NCI-H446 (cell line): ENCODE measurements at places on chromosomes 2 and 18.

GRCh38 chr2:138787053-138787666 is 7.0 kb upstream of the NXPH2 start:
- peak; percentile 66 for DNase-seq

GRCh38 chr2:219218732-219219701 is at the start of gene ABCB6:
Gene ABCB6, minus strand, starts transcription at chr2:219218958. Its CDS starts 285 bp downstream, at chr2:219218673.
- DNase-seq = peak; percentile 96

GRCh38 chr18:45416168-45416567 is 199.1 kb upstream of the SLC14A2 start:
- DNase-seq = no peak

GRCh38 chr2:75822336-75822735 is 111.6 kb upstream of the GCFC2 start:
- no peak for DNase-seq

DNA sequence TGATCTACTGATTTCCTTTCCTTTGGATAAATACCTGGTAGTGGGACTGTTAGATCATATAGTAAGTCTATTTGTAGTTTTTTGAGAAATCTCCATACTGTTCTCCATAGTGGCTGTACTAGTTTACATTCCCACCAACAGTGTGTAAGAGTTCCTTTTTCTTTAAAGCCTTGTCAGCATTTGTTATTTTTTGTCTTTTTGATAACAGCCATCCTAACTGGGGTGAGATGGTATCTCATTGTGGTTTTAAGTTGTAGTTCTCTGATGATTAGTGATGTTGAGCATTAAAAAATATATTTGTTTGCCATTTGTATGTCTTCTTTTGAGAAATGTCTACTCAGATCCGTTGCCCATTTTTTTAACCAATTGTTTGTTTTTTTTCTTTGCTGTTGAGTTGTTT is 33.9 kb upstream of the EPG5 start:
- no peak for DNase-seq

GRCh38 chr2:46377101-46377581 is 79.9 kb downstream of the EPAS1 start:
- DNase-seq = peak; percentile 57

GRCh38 chr2:23066686-23067085 is 318.3 kb upstream of the KLHL29 start:
- no peak for DNase-seq

GRCh38 chr2:178279142-178279541 is 84.8 kb downstream of the OSBPL6 start:
- no peak for DNase-seq

DNA sequence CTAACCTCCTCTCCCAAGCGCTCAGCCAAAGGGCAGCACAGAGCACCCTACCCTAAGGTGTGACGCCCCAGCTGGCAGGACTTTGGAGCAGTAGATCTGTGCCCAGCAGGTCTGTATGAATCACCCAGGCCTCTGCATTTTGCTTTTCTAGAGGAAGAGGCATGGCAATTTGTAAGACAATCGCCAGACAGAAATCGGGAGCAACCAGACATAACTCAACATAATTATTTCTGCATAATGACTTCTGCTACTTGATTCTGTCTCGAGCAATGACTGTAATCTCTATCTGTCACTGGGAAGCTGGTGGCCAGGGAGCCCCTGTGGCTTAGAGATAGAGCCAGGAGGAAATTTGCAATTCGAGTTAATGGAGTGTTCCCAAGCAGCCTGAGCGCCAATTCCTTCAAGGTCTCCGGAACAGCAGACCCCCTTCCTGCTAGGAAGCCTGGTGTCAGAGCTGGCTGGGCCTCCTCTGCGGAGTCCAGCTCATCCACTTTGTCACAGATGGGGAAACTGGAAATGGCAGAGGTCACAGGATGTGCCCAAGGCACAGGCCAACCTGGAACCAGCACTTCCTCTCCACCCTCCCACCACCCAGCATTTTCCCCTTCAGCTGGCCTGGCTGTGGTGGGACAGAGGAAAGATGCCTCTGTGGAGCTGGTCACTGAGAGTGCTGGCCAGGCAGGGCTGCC is 55.0 kb downstream of the ODC1 start:
- DNase-seq = no peak

DNA sequence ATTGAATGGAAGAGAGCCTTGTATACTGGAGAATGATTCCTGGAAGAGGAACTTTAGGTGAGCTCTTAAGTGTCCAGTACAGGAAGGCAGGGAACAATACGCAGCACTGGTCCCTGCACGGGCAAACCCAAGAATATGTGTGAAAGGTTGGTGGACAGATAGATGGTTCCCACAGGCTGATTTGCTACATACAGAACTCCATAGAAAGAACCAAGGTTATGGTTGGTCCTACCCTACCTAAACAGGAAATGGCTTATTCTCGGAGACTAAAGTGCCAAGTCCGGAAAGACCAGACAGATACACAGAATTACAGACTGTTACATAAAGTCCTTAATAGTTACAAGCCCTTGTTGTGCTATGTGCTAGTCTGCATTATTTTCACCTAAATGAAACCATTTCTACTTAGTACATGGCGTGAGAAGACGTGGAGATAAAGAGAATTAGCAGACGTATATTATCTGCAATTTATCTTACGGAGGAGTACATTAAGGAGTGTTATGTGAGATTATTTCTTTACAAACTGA is 1.2 kb downstream of the REV1 start:
- DNase-seq = no peak

DNA sequence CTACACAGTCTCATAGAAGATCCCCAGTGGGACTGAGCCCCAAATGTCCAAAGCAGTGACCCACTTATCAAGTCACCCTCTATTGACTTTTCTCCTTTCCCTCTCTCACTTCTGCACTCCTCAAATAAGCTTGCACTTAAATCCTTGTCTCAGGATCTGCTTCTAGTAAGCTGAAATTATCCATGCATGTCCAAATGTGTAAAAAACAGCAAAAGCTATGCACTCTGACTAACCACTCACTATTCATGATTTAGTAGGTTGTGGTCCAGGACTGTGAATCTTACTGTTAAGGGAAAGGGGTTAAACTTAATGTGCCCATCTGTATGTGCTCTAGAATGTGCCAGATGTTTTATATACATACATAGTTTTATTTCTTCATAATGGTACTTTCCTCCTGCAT is 115.4 kb downstream of the SCG2 start:
- DNase-seq = no peak

DNA sequence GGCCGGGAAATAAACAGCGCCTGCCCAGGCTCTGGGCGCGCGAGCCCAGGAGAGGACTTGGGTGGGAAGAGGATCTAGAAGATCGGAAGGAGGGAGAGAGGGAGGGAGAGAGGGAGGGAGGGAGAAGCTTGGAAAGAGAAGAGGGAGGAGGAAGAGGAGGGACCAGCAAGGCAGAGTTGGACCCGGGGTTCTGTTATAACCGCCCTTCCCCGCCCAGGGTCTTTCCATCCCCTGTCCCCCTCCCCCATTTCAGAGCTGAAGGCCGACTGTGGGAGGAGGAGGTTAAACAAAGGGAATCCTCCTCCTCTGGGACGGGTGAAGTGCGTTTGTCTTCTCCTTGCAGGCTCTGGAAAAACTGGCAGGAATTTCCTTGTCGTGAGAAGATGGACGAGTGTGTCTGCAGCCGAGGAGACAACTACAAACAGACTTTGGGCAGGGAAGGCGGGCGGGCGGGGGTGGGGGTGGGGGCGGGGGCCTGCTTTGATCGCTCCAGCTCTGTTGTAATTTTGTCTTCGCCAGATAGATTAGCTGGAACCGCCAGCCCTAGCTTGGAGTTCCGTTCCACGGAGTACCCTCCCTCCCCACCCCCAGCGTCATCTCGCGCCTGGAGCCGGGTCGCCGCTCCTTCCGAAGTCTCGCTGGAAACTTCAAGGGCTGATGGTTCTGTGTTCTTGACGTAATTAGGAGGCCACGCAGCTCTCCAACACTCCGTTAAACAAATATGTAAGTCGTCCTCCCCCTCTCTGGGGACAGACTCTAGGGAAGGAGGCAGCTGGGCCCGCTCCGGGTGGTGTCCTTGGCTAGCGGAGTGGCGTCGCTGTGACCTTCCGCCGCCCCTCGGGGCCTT is 6.4 kb upstream of the SP9 start:
- DNase-seq = no peak

GRCh38 chr2:127792805-127793204 is 18.2 kb downstream of the WDR33 start:
- DNase-seq = no peak

DNA sequence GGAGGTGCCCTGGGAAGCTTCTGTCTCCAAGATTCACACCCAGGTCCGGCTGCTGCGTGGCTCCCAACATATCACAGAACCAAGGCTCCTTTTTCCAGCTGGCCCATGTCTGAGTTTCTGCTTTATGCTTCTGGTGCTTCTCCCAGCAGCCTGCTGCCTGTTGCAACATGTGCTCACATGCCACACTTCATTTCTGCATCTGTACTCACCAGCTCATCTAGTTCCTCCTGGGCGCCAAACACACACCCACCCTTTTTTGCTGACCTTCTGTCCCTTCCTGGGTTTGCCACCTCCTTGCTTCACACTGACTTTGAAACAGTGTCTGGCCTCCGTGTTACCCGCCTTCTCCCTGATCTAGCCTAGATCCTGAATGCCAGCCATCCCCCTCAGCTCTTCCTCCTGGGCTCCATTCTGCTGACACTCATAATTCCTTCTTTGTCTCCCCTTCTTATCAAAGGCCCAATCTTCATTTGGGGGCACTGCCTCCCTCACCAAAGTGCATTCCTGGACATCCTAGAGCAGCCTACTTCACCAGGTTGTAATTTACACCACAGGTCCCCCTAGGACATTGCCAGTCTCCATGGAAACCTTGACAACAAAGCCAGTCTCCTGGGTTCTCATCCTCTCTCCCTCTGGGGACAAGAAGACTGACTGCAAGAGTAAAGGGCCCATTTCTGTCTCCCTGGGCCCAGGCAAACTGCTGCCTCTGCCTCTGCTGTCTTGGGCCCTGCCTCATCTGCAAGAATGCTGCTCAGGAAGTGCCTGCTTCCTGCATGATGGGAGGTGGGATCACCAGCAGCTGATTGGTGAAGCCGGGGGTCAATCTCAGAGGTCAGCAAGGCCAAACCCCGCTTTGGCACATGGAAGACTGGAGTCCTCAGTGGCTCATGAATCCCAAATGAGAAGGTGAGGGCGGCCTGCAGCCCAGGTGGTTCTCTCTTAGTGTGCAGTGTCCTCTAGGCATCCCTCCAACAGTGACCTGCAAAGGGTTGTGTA is 13.9 kb upstream of the PROM2 start:
- no peak for DNase-seq

GRCh38 chr2:156435718-156436496 is at the start of gene GPD2:
Gene GPD2, plus strand, starts transcription at chr2:156436379. Its CDS starts 39,727 bp downstream, at chr2:156476106.
- DNase-seq = peak; percentile 81

DNA sequence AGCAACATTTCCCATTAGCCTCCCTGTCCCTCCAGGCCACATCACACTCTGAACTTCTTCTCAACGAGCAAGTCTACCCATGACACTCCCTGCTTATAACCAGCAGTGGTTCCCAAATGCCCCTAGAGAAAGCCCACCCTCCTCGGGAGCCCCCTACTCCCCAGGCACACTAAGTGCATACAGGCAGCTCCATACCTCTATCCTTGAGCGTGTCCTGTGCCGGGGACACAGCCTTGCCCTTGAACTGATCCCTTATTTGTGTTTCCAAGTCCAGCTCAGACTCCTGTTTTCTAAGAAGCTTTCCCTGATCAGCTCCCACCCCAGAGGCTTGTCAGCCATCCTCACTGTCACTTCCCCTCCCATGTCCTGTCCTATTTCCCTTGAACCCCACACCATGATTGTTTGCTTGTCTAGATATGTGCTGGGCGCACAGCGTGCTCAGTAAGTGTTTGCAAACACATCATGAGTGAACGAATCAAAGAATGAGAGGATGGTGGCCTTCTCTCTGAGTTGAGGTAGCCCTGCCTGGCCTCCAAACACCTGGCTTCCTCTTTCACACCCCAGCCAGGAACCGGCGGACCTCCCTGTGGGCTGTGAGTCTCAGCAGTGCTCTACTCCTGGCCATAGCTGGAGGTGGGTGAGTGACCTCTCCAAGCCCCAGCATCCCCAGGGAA is 2.1 kb downstream of the TEX51 start:
- no peak for DNase-seq

GRCh38 chr2:239212121-239212928 is 188.5 kb downstream of the HDAC4 start:
- no peak for DNase-seq

GRCh38 chr18:9418047-9418690 is 57.1 kb upstream of the RALBP1 start:
- no peak for DNase-seq

DNA sequence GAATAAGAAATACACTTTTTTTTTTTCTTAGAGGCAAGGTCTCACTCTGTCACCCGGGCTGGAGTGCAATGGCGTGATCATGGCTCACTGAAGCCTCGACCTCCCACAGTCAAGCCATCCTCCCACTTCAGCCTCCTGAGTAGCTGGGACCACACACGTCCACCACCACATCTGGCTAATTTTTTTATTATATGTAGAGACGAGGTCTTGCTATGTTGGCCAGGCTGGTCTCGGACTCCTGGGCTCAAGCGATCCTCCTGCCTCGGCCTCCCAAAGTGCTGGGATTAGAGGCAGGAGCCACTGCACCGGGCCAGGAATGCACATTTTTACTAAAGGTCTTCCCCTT is 2.4 kb downstream of the TGOLN2 start:
- no peak for DNase-seq

DNA sequence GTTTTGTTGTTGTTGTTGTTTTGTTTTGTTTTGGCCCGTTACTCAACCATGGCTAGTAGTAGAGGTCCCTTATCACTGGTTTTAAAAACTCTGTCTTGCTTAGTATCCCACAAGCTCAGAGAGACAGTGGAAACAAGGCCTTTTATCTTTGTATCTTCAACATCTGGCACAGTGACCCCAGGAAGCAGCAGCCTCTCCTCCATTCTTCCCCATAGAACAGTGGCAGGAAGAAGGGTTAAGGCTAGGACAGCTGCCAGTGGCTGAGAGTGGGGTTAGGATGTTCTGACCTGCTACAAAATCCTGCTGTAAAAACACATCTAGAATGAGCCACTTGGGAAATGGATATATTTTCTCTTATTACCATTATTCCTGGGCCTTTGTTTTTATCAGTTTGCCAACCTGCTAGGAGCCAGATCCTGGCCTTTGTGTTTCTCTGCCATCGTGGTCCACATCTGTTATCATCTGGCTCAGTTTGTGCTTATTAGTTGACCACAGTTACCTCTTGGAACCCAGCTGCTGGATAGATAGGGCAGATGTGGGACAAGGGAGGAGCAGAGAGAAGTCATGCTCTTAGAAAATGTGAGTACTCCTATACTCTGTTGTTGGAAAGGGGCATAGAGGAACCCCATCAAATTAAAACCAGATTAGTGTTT is 246.8 kb downstream of the AGPS start:
- DNase-seq = no peak

- no peak for DNase-seq
These were observed 1023.2 kb upstream of the ZEB2 start for GRCh38 chr2:145543155-145543554.

DNA sequence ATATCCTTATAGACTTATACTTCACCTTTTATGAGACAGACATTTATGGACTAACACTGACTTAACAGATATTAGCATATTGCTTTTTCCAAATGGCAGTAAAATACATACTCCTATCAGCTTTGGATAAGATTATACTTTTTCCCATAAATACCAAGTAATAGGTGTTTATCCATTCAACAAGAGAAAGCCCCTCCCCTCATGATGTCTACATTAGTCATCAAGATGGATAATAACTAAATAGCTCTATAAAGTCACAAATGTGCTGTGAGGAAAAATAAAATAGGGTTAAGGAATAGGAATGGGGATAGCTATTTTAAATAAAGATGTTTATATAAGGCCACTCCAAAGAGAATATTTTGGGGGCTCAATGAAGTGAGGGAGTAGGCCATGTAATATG is 39.4 kb downstream of the CSRNP3 start:
- no peak for DNase-seq
